ENCODE measurements at places on chromosomes 16 and 17. TPM values are rescaled to one million over a fixed set of nuclear protein-coding genes. Genes with fewer than 3 reads are reported as not detected.

Gene GPR139
- not detected for total RNA-seq

Gene ABCA9
- total RNA-seq, result 0.58 TPM

Gene TEFM
- 10.4 TPM for total RNA-seq

Gene SLC35G6
- not detected for total RNA-seq

Gene WSCD1
- total RNA-seq, result not detected

Gene AOC3
- total RNA-seq, result not detected

Gene USP43
- 0.71 TPM for total RNA-seq

Gene RANGRF
- 42.9 TPM for total RNA-seq

Gene PRSS36
- total RNA-seq, result 0.18 TPM

Gene NPIPB9
- total RNA-seq, result not detected

Gene CYBA
- 321 TPM for total RNA-seq

Gene KRT20
- not detected for total RNA-seq

Gene JPH3
- total RNA-seq, result not detected

Gene OGFOD1
- 38.3 TPM for total RNA-seq

Gene P2RX1
- not detected for total RNA-seq

Gene PPL
- 0.18 TPM for total RNA-seq

Gene FBXW10B
- not detected for total RNA-seq

Gene TBC1D3
- not detected for total RNA-seq

Gene RAB34
- total RNA-seq, result 403 TPM

Gene TNFRSF13B
- total RNA-seq, result not detected

Gene CCL7
- 5.3 TPM for total RNA-seq

Gene USB1
- 11.0 TPM for total RNA-seq

Gene AXIN2
- total RNA-seq, result under 0.01 TPM

Gene PRSS27
- 0.35 TPM for total RNA-seq

Gene CDK5R1
- total RNA-seq, result 0.89 TPM

Gene OSGIN1
- 2.3 TPM for total RNA-seq

Gene ICAM2
- total RNA-seq, result 0.18 TPM

Gene ZNF423
- 0.18 TPM for total RNA-seq

Gene NPIPA2
- not detected for total RNA-seq

Gene ZMYND15
- not detected for total RNA-seq

Gene ATP2A1
- not detected for total RNA-seq

Gene HS3ST3A1
- 20.5 TPM for total RNA-seq

Gene C16orf92
- total RNA-seq, result not detected

Gene ABCA6
- total RNA-seq, result 14.2 TPM

Gene SLC9A5
- total RNA-seq, result 3.2 TPM

Gene XAF1
- 6.3 TPM for total RNA-seq

Gene GPR142
- total RNA-seq, result not detected

Gene INCA1
- total RNA-seq, result under 0.01 TPM

Gene UMOD
- total RNA-seq, result not detected

Gene PTX4
- total RNA-seq, result 0.58 TPM

Gene LDHD
- 0.86 TPM for total RNA-seq

Gene C17orf78
- total RNA-seq, result not detected

Gene CIBAR2
- total RNA-seq, result not detected
